ENCODE measurements at places on chromosomes 3 and 15. TPM values are rescaled to one million over a fixed set of nuclear protein-coding genes. Genes with fewer than 3 reads are reported as not detected.

DNAH12 gene
- not detected for total RNA-seq

DOCK3 gene
- 3.9 TPM for total RNA-seq

DPPA4 gene
- not detected for total RNA-seq

ADAMTS7 gene
- total RNA-seq: 32.1 TPM

CTXN2 gene
- total RNA-seq: not detected

DUOXA2 gene
- not detected for total RNA-seq

GRCh38 chr3:16204751-16205150 is 30.3 kb downstream of the GALNT15 start:
- DNase-seq: no peak

GRCh38 chr3:162390891-162391290 is 894.3 kb downstream of the OTOL1 start:
- DNase-seq: no peak

- no peak for DNase-seq
Measured at GRCh38 chr3:153277029-153277428, 115.0 kb downstream of the RAP2B start.

GRCh38 chr3:159899166-159899565 is 89.5 kb upstream of the IL12A start:
- DNase-seq: no peak

DNA sequence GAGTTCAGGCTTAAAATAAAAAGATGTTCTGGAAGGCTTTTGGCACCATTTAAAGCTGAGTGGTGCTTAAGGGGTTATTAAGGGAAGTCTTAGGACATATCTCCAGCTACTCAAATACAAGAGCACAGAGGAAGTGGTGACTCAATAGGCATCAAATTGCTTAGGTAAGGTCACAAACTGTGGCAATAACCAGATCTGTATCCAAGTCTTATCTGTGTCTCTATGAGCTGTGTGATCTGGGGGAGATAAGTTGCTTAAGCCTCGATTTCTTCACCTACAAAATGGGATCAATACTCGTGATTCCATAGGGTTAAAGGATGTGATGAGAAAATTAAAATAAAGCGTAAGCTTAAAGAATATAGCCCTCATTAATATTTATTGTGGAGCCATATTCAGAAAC is 7.6 kb downstream of the HDC start:
- no peak for DNase-seq

- DNase-seq: no peak
Measured at GRCh38 chr15:67085237-67085817, 19.9 kb downstream of the SMAD3 start.

GRCh38 chr15:99137111-99137546 is 32.2 kb downstream of the SYNM start:
- no peak for DNase-seq

GRCh38 chr3:16816048-16816780 is 68.5 kb upstream of the PLCL2 start:
- DNase-seq: no peak

DNA sequence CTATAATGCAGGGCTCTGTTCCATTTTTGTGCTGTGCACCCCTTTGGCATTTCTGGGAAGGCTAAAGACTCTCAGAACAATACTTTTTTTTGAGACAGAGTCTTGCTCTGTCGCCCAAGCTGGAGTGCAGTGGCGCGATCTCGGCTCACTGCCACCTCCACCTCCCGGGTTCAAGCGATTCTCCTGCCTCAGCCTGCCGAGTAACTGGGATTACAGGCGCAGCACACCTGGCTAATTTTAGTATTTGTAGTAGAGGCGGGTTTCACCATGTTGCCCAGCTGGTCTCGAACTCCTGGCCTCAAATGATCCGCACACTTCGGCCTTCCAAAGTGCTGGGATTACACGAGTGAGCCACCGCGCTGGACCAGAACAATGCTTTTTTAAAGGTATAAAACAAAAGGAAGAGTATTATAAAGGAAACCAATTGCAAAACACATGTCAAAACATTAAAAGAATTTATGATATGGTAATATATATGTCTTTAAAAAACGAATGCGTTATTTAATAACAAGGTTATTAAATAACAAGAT is 999 bp downstream of the SQOR start:
- no peak for DNase-seq

- no peak for DNase-seq
Measured at GRCh38 chr3:178703268-178703975, 167.2 kb downstream of the KCNMB2 start.

GRCh38 chr3:119642746-119643473 is 17.5 kb downstream of the POPDC2 start:
- no peak for DNase-seq

DNA sequence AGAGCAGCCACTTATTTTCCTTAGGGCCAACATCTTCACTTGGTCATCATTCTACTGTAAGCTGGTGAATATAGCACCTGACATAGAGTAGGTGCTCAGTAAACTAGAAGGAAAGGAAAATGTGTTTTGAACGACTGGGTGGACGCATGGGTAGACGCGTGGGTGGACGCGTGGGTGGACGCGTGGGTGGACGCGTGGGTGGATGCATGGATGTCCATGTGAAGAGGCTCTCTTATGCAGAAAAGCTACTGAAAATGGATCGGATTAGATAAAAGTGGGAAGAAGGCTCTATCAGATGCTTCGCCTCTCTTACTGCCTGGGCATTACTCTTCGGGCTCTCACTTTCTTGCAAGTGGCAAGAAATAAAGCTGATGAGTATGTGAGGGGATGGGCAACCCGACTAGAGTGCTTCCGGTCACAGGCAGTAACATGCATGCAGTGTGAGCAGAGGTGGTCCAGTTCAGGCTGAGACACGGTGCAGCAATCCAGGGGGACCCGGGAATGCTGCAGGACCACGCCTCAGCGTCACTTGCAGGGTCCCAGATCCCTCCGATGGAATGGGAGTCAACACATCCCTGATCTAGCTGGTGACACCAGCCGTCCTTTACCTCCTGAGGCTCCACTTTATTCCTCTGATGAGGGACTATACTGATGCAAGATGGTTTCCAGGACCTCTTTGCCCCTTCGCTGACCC is 138.0 kb upstream of the MEF2A start:
- peak; percentile 9 for DNase-seq

DNA sequence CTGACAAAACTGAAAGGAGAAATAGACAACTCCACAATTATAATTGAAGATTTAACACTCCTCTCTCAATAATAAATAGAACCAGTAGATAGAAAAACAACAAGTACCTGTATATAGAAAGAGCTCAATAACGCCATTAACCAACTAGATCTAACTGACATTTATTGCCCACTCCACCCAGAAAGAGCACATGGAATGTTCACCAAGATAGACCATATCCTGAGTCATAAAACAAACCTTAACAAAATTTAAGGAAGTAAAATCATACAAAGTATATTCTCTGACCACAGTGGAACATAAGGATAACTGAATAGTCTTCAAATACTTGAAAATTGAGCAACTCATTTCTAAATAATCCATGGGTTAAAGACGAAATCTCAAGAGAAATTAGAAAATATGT is 25.1 kb downstream of the KBTBD12 start:
- DNase-seq: no peak

DNA sequence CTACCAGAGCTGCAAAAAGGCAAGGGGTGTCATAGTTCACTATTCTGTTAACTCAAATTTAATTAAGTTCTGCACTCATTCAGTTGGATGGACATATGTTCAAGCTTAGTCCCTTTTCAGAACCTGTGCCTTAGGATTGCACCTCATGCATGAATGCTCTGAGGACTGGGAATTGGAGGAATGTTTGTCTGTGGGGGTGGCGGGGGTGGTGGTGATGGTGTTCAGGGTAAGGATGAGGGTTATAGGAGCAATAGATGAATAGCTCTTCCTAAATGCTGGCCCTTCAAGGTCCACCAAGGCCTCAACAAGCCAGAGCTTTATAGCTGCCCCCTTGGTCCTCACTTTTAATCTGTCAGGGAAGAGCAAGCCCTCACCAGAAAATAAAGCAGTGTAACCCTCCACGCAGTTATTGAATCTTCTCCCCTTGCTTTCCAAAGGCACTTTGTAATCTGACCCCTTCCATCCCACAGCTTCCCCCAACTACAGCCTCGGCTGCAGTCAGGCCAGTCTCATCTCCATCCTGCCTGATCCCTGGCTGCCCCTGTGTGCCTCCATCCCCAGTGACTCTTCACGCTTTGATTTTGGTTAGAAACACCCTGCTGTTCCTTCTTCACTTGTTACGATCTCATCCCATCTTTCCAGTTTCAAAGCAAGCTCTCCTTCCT is 221.6 kb upstream of the LMCD1 start:
- no peak for DNase-seq
